Body of pancreas (tissue), 4 donors: ENCODE measurements at places on chromosomes 5 and 9. TPM values are rescaled to one million over a fixed set of nuclear protein-coding genes. Genes with fewer than 3 reads are reported as not detected.
A peak's percentile ranks its signal among the peaks of the same experiment; 100 is the strongest.

GRCh38 chr9:136089697-136090045 lies 5.4 kb downstream of the NACC2 start:
- H3K27me3 ChIP-seq: no peaks in the 10 kb centered on the region
- no peak for DNase-seq
- peaks cover 82% of the 10 kb centered on the region for H3K4me1 ChIP-seq
- H3K36me3 ChIP-seq: no peaks in the 10 kb centered on the region
- no peak overlapping the region for H3K27ac ChIP-seq

- H3K27ac ChIP-seq: no peak overlapping the region
- no peak overlapping the region for H3K4me3 ChIP-seq
- H3K27me3 ChIP-seq: no peaks in the 10 kb centered on the region
- H3K4me1 ChIP-seq: no peaks in the 10 kb centered on the region
- H3K36me3 ChIP-seq: no peaks in the 10 kb centered on the region
- DNase-seq: no peak
These were observed 499.1 kb downstream of the CDK5RAP2 start for GRCh38 chr9:120080849-120081248.

- no peak for DNase-seq
- H3K4me1 ChIP-seq: no peaks in the 10 kb centered on the region
- H3K27me3 ChIP-seq: no peaks in the 10 kb centered on the region
These were observed 233.6 kb upstream of the EDIL3 start for GRCh38 chr5:84618262-84618661.

GRCh38 chr5:131795228-131795627 lies 1.6 kb downstream of the FNIP1 start:
- H3K27ac ChIP-seq: no peak overlapping the region
- H3K4me1 ChIP-seq: peaks cover 37% of the 10 kb centered on the region
- H3K36me3 ChIP-seq: no peaks in the 10 kb centered on the region
- no peak for DNase-seq

- H3K4me3 ChIP-seq: no peak overlapping the region
- no peak for DNase-seq
- H3K36me3 ChIP-seq: no peaks in the 10 kb centered on the region
These were observed 1.7 kb downstream of the DNM1 start for GRCh38 chr9:128204858-128205257.

DNA sequence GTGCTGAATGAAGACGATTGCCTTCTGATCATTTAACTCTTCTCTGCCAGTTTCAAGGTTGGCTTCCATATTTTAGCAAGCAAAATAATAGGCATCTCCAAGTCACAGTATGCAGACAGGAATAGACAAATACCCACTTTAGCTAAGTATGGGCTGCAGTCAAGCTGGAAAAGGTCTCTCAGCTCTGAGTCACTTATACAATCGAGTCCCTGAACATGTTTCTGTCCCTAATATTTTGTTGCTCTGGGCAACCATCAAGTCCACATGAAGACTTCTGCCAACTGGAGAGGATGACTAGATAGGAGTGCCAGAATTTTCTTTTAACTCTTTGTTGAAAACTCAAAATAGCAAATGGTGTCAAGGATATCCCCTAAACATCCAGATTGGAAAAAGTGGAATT lies 575.3 kb downstream of the RAB3C start:
- no peaks in the 10 kb centered on the region for H3K27me3 ChIP-seq
- H3K36me3 ChIP-seq: no peaks in the 10 kb centered on the region
- H3K4me1 ChIP-seq: no peaks in the 10 kb centered on the region
- H3K27ac ChIP-seq: no peak overlapping the region
- DNase-seq: no peak

DNA sequence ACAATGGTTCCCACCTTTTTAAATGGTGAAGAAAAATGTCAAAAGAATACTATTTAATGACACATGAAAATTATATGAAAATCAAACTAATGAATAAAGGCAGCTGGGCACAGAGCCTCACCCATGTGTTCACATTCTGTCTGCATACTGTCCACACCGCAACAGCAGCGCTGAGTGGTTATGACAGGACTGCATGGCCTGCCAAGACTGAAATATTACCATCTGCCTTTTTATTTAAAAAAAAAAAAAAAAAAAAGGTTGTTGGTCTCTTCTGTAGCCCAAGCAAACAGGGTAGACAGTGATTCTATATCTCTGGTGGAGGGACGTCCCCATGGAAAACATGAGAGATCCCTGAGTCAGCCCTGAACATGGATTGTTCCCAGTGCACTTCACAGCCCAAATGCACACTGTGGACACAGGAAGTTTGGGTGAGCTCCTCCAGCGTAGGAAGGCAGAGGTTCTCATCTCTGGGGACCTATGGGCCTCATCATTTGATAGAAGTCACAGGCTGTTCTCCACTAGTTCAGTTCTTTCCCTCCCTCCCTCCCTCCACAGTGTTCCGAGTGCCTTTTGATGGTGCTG lies 44.9 kb upstream of the SHC3 start:
- H3K27me3 ChIP-seq: no peaks in the 10 kb centered on the region
- H3K4me1 ChIP-seq: no peaks in the 10 kb centered on the region
- no peak overlapping the region for H3K27ac ChIP-seq
- no peaks in the 10 kb centered on the region for H3K36me3 ChIP-seq
- no peak overlapping the region for H3K4me3 ChIP-seq

- H3K4me3 ChIP-seq: no peak overlapping the region
- H3K4me1 ChIP-seq: peaks cover 6% of the 10 kb centered on the region
- no peaks in the 10 kb centered on the region for H3K36me3 ChIP-seq
- no peak for DNase-seq
These were observed 216.9 kb downstream of the SPOCK1 start for GRCh38 chr5:137282216-137282615.

DNA sequence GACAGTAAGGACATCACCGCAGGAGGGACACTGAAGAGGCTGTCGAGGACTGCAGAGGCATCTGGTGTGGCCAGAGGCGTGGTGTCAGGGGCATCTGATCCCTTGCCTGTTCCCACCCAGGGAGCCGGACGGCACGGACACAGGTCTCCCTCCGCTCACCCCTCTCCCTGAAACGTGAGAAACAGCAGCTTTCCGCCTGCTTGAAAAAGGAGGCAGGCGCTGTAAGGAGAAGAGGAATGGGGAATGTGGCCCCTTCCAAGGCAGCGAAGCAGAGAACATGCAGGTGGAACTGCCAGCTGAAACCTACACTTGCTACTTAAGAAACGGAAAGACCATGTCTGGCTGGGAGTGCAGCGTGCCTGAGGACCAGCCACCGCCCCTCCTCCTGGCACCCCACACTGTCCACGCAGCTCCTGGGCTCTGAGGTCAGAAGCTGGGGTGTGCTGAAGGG lies 176.2 kb downstream of the GAPVD1 start:
- DNase-seq: no peak
- peaks cover 1% of the 10 kb centered on the region for H3K36me3 ChIP-seq
- H3K4me1 ChIP-seq: no peaks in the 10 kb centered on the region
- H3K4me3 ChIP-seq: no peak overlapping the region
- no peaks in the 10 kb centered on the region for H3K27me3 ChIP-seq

DNA sequence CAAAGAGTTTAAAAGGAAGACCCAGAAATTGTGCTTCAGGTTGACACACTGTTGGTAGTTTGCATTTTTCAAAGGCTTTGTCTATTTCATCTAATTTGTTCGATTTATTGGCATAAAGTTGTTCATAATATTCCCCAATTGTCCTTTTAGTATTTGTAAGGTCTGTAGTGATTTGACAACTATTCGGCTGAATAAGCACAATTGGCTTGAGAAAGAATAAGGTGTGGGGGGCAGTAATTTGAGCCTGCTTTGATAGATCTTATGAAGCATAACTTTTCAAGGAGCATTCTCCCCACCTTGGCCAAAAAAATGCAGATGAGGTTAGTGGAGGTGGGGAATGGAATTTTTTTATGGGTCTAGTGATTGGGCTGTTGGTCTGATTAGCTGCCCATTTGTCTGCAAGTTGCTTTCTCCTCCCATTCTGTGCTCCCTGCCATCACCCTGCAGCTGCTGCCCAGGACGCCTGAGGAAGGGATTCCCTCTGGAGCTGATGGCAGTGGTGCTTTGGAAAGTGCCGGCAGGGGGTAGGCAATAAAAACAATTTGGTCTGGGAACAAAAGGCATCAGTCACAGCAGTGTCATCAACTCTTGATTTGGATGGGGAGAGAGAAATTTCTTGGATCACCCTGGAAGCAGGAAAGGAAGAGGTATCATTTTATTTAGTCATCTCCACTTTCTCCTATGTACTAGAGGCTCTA lies 26.6 kb downstream of the WNT8A start:
- no peaks in the 10 kb centered on the region for H3K36me3 ChIP-seq
- H3K4me1 ChIP-seq: peaks cover 5% of the 10 kb centered on the region
- H3K27ac ChIP-seq: no peak overlapping the region
- no peak for DNase-seq

GRCh38 chr9:86340356-86341006 lies 13.7 kb downstream of the TUT7 start:
- H3K36me3 ChIP-seq: peaks cover 15% of the 10 kb centered on the region
- no peak overlapping the region for H3K27ac ChIP-seq
- H3K4me3 ChIP-seq: no peak overlapping the region
- H3K4me1 ChIP-seq: peaks cover 6% of the 10 kb centered on the region
- no peak for DNase-seq
- H3K27me3 ChIP-seq: no peaks in the 10 kb centered on the region

DNA sequence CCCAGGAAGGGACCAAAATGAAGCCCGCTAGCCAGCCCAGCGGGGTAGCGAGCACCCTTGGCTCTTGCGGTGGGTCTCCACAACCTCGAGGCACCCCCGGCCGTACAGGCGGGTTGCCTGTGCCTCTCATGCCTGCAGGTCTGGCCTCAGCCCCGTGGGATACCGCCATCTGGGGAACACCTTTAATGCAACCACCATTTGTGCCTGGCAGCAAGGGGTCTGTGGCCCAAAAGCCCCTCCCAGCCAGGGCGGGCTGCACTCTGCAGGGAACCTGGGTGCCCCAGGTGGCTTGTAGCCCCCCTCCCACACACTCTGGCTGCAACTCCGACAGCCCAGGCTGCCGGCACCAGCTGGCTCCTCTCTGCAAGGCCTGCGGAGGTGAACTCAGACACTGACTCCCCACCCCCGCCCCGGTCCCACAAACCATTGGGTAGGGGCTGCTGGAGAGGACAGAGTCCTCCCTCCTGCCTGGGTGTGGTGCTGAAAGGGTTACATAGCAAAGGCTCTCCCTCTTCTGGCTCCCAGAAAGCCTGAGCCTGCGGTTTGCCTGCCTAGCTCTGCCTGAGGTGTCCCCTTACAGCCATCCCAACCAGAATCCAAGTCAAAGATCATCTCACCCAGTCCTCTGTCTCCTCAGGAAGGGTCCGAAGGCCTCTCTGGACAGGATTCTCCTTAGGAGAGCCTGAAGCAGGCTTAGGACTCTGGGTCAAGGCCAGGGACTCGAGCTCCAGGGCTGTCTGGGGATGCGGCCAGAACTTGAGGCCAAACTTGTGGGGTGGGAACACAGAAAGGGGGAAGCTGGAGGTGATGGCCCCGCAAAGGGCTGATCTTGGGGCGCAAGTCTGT lies 109.4 kb downstream of the PSD2 start:
- peaks cover 21% of the 10 kb centered on the region for H3K4me1 ChIP-seq
- no peaks in the 10 kb centered on the region for H3K36me3 ChIP-seq
- no peak overlapping the region for H3K4me3 ChIP-seq
- DNase-seq: peak; percentile 46
- no peak overlapping the region for H3K27ac ChIP-seq

GRCh38 chr5:127994087-127994660 lies 89.4 kb upstream of the SLC12A2 start:
- H3K36me3 ChIP-seq: no peaks in the 10 kb centered on the region
- no peak overlapping the region for H3K4me3 ChIP-seq
- no peak for DNase-seq
- no peaks in the 10 kb centered on the region for H3K4me1 ChIP-seq

- DNase-seq: no peak
- no peaks in the 10 kb centered on the region for H3K36me3 ChIP-seq
- H3K27me3 ChIP-seq: no peaks in the 10 kb centered on the region
- no peak overlapping the region for H3K4me3 ChIP-seq
- H3K4me1 ChIP-seq: no peaks in the 10 kb centered on the region
These were observed 343.2 kb downstream of the DMAC1 start for GRCh38 chr9:7456377-7456776.

DNA sequence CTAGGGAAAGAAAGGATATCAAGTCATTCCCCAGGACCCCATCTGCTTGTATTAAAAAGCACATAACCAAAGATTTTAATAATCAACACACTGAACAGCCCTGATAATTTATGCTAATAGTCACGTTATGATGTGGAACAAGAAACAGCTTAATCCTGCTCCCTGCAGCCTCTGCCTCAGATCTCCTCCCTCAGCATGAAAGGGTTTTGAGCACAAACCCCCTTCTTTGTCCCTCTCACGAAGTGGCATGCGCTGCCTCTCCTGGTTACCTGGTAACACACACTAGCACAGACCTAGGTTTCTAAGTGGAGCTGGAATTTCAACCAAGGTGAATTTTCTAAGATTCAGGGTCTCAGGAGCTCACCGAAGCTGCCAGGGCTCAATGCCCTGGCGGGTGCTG lies 5.1 kb downstream of the IGFBPL1 start:
- DNase-seq: no peak
- no peaks in the 10 kb centered on the region for H3K27me3 ChIP-seq
- no peak overlapping the region for H3K27ac ChIP-seq
- no peak overlapping the region for H3K4me3 ChIP-seq
- H3K36me3 ChIP-seq: no peaks in the 10 kb centered on the region

GRCh38 chr5:71969460-71969859 lies 137.8 kb upstream of the MAP1B start:
- no peak overlapping the region for H3K4me3 ChIP-seq
- DNase-seq: no peak
- H3K27ac ChIP-seq: no peak overlapping the region
- no peaks in the 10 kb centered on the region for H3K27me3 ChIP-seq
- H3K36me3 ChIP-seq: no peaks in the 10 kb centered on the region

DNA sequence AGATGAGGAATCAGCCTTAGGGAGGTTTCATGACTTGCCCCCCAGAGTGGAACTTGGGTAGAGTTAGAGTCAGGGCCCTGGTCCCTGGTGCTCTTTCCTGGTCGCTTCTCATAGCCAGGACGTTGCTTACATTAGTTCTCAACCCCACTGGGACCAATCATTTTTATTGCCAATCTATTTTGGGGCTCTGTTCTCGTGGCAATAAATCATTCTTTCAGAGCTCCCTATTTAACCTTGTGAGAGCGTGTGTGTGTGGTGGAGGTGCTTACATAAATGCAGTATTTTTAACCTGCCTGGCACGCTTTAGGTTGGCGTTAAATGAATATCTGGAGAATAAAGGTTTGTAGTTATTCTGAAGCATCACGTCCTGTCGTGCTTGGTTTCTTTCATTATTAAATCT lies 4.1 kb downstream of the TRIO start:
- H3K27ac ChIP-seq: no peak overlapping the region
- H3K27me3 ChIP-seq: no peaks in the 10 kb centered on the region
- no peak for DNase-seq
- H3K4me3 ChIP-seq: no peak overlapping the region
- peaks cover 50% of the 10 kb centered on the region for H3K4me1 ChIP-seq

Gene C5orf63
- 3.9 TPM for total RNA-seq

Gene HINT1
- 89.8 TPM for total RNA-seq

Gene TMC1
- not detected for total RNA-seq

Gene ARID3C
- total RNA-seq: not detected

Gene STPG3
- not detected for total RNA-seq

Gene OTULINL
- total RNA-seq: 26.2 TPM

Gene MOB3B
- 4.3 TPM for total RNA-seq

Gene FGD3
- 13.2 TPM for total RNA-seq

Gene IER5L
- 4.4 TPM for total RNA-seq

Gene FAM221B
- 0.33 TPM for total RNA-seq

Gene PCDHGA4
- total RNA-seq: 10.9 TPM

Gene ANKRD20A1
- total RNA-seq: 4.6 TPM
